ENCODE measurements at places on chromosomes 2 and 18.

DNA sequence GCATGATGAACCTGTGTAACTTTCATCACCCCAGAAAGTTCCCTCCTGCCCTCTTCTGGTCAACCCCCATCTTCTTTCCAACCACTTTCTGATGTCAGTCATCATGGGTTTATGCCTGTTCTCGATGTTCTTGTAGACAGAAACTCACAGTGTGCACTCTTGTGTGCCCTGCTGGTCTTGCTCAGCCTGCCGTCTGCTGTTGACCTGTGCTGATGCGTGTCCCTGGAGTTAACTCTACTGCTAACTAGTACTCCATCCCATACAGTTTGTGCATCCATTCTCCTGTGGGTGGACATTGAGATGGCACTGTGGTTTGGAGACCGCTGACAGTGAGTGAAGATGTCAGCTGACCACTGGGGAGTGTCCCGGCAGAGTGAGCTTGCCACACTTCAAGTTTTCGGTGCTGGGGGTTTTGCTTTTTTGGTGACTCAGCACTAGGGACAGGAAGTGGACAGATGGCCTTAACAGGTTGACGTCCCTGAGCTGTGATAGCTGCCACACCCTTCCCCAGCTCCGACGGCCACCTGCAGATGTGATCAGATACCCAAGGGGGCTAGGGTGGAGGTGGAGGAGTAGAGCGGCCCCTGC lies 14.8 kb downstream of the KLHL29 start:
- DNase-seq, result no peak

DNA sequence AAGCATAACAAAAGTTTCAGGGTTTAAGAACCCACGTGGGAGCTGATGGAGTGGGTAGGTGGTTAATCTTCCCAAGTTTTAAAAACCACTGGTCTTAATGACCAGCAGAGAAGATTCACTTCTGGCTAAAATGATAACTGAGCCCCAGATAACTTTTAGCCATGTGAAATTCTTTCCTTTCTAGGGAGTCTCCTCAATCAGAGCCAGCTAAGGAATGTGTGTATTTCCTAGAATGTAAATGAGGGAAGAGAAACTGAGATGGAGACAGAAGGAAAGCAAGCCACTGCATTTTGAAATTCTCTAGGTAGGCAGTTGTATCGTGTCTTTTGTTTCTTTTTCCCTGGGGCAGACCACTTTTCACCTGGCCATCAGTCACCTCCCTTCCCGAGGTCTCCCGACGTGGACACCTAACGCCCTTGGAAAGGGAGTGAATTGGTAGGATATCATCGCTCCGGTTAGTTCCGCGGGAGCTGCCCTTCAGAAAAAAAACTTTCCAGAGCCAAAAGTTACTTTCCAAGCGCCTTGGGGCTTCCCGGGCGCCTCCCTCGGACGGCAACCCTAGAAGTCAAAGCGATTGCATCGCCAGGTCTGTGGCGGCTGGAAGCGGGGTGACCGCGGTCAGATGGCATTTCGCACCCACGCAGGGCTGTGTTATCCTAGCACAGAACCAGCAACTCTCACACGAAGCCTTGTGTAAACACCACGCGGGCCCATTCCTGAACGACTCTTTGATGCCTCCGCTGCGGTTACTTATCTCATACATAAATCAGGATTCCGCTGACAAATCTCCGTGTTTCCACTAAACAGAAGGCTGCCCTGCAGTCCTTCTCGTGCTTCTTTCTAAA lies 1.3 kb downstream of the COLEC12 start:
- DNase-seq, result no peak

DNA sequence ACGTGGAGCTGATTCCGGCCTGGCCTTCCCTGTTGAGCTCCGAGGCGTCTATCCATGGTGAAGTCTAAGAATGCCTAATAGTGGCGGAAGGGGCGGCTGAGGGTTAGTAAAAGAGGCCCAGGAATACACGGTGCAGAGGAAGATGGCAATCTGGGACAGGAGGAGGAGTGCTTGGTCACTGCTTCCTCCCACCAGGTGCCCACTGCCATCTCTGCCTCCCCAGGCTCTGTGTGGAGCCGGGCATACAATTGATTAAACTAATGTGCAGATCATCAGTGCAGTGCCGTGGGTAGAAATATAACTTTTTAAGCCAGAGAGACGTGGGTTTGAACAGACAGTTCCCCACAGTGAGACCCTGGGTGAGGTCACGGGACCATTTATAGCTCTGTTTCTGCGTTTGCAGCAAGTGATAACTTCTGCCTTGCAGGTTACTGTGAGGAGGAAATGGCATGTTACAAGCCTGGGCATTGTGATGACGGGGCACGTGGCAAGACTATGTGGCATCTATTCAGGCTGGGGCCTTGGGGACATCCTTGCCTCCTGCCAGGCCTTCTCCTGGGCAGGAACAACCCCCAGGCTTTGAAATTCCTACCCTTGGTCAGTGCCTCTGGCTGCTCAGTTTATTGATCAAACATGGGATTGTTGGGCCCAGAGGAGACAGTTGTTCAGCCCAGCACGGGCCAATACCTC lies 204.9 kb downstream of the ASB1 start:
- no peak for DNase-seq

DNA sequence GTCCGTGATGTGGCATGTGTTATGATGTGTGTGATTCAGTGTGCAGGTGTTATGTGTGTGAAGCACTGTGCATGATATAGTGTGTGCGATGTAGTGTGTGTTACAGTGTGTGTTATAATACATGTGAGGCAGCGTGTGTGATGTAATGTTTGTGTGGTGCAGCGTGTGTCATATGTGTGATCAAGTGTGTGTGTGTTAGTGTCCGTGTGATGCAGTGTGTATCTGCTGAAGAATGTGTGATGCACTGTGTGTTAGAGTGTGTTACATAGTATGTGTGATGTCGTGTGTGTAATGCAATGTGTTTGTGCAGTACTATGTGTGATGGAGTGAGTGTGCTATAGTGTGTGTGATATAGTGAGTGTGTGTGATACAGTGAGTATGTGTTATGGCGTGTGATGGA lies 182.8 kb upstream of the SOX11 start:
- DNase-seq, result no peak

DNA sequence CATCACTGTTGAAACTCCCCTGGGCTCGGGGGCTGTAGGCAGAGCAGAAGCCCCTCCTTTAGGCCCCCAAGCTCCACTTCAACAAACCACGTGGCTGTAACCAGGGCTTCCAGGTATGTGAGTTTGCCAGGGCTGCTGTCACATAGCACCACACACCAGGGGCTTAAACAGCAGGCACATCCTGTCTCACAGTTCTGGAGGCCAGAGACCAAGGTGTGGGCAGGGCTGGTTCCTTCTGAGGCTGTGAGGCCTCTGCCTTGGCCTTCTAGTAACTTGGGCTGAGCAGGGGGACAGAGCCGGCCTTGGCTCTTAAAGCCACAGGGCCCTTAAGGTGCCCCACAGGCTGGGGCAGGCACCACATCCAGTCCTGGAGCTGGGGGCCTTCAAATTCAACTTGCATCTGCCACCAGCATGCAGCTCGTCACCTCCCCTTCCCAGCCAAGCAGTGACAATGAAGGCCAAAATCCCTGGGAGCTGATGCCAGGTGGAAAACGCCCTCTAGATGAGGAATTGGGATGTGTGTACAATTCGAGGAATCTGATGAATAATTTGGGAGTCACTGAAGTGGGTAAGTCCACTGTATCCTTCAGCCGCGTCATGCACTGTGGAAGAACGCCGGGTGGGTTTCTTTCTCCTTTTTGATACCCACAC lies 104.2 kb upstream of the ODC1 start:
- DNase-seq, result no peak

GRCh38 chr2:113198790-113199612 lies 25.2 kb downstream of the PSD4 start:
- DNase-seq, result peak; percentile 10

GRCh38 chr2:182852801-182853200 lies 13.6 kb downstream of the FRZB start:
- DNase-seq, result no peak

GRCh38 chr2:8525582-8526402 lies 156.1 kb upstream of the ID2 start:
- DNase-seq, result peak; percentile 97

Measured in NCI-H2029 treated with DMSO at 0.1 percent for 48 hours (cell line).